ENCODE measurements at places on chromosomes 5 and 9.

GRCh38 chr9:88953381-88954029, 37.8 kb upstream of the S1PR3 start:
- DNase-seq: no peak

DNA sequence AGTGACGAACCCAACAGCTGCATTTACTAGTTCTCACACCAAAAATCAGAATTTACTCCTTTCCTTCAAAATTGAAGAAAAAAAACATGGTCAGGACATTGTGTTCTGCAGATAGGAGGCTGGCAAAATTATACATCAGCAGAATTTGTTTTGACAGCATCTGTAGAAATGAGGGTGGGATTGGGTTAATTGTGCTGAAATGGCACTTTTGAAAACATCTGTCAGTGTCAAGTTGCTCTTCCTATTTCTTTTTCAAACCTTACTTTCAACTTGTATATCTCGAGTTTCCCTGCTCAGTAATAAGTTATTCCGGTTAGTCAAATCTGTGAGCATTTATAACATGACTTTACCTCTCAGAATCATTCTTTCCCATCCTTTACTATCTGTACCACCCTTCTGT, 19.8 kb downstream of the WDR36 start:
- DNase-seq: no peak

DNA sequence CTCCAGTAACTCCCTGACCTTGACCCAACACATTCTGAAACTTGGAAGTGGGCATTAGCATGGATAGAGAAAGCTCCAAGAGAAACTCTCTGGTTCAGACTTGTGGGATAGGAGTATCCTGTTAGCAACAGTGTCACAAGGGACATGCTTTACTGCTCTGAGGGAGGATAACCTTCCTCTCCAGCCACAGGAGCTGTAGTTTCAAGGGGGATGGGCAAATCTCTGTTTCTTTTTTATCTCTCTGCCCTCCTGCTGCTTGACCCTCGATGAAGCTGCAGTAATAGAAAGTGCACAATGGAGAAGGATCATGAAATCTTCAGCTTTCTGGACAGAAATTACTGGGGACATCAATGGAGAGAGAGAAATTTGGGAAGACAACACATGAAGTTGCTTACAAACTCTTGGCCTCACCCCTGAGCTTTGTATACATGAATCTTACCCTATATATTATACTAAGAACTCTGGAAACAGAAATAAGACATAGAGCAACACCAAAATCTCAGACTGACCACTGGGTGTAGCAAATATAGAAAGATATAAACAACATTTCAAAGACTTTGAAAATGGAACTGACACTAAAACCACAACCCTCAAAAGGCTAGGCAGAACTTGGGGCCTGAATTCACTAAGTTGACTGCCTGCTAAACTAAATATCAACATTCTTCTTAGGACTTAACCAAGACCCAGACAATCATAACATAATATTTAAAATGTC, 471.0 kb upstream of the MEF2C start:
- no peak for DNase-seq

DNA sequence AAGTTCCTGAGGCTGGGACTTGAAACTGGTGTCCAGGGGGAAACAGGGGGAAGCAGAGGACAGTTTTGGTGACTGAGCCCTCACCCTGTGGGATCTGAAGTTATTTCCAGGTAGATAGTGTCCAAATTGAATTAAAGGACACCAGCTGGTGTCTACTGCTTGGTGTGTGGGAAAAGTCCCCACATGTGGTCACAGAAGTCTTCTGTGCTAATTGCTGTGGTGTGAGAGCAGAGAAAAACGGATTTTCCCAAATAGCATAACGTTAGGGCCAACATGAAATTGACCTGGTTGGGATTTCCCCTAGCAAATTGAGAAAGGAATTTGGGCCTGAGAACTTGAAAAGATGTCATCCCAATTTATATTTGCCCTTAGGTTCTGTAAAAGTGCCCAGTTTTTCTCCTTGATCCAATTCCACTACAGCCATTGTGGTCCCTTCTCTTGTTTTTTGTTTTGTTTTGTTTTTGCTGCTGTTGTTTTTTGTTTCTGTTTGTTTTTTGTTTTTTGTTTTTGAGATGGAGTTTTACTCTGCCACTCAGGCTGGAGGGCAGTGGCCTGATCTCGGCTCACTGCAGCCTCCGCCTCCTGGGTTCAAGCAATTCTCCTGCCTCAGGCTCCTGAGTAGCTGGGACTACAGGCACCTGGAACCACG, 5.6 kb upstream of the STARD4 start:
- no peak for DNase-seq

DNA sequence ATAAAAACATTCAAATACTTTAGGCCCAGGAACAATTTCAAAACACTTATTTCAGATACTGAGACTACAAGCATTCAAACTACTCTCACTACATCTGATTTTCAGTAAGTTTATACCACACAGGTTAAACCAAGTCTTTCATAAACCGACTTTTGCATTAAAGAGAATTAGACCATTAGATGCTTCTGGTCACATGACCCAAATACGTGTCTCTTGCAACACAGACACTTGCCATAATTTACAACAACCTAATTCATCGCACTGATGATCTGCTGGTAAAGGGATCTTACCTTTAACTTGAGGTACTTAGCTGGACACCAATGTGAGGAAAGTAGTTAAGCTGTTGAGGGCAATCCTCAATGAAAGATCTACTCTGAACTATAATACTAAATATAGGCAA, 3.2 kb downstream of the HNRNPH1 start:
- DNase-seq: no peak

GRCh38 chr9:8674536-8674935, 875.0 kb upstream of the DMAC1 start:
- DNase-seq: no peak

DNA sequence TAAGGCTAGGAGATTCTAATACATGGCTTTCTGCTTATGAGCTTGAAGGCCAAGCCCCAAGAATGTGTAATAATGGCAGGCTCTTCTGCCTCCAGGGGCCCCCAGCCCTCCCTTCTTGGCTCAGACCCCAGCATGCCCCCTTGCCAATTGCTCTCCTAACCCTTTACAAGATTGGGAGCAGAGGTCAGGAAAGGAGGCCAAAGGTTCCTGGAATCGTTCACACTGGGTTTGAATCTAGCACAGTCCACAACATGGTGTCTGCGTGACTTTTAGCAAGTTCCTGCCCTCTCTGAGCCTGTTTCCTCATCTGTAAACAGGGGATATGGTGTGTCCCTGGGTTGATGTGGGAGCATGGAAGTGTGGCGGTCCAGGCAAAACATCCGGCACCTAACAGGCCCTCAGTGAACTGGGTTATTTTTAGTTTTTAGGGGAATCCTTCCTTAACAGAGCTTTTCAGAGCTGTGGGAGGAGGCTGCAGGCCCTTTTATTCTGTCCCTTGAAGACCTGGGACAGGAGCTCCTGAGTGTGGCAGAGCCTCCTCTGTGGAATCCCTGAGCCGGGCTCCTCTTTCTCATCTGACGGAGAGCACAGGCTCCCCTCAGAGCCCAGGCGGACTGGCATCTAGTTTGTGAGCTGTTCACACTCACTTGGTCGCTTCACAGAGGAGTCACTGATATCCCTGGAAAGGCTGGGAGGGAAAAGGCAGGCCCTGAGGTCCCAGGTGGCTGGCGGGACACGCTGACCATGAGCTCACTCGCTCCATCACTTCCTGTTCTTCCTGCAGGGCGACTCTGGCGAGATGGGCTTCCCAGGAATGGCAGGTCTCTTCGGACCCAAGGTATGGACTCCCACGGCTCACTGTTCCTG, 23.4 kb upstream of the ORM1 start:
- DNase-seq: no peak

DNA sequence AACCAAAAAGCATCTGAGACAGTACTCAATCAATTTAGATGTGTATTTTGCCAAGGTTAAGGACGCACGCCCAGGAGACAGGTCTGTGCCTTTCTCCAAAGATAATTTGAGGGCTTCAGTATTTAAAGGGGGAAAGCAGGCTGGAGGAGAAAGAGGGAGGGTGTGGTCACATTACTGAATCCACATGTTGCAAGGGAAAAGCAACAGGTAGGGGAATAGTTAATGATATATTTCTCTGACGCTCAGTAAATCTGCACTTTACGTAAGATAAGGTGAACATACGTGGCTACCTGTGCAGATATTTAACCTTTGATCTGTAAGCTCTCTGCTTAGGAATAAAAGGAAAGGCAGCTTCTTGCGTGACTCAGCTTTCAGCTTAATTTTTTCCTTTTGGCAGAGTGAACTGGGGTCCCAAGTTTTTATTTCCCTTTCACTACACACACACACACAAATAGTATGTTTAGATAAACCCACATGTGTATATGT, 443.4 kb downstream of the NTRK2 start:
- DNase-seq: no peak

GRCh38 chr5:180391276-180391675, 38.1 kb upstream of the GFPT2 start:
- no peak for DNase-seq

- DNase-seq: no peak
Observed at GRCh38 chr9:88753691-88754367, 218.9 kb downstream of the NXNL2 start.

DNA sequence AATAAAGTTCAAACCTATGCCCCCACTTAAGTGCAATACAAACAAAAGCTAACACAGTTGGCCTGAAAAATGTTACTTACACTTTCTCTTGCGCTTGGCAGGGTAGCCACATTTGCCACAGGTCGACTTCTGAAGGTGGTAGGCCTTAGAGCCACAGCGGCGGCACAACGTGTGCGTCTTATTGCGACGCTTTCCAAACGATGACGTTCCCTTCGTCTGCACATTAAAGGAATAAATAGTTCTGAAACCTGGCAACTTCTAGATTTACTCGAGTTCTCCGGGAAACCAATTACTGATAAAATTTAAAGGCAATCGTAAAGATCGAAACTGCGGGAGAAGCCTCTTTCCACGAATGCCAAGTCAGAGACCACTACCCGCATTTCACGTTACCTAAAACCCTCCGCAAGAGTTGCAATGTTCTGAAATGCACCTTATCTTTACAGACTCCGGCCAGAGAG, 602 bp downstream of the RPL37 start:
- no peak for DNase-seq

DNA sequence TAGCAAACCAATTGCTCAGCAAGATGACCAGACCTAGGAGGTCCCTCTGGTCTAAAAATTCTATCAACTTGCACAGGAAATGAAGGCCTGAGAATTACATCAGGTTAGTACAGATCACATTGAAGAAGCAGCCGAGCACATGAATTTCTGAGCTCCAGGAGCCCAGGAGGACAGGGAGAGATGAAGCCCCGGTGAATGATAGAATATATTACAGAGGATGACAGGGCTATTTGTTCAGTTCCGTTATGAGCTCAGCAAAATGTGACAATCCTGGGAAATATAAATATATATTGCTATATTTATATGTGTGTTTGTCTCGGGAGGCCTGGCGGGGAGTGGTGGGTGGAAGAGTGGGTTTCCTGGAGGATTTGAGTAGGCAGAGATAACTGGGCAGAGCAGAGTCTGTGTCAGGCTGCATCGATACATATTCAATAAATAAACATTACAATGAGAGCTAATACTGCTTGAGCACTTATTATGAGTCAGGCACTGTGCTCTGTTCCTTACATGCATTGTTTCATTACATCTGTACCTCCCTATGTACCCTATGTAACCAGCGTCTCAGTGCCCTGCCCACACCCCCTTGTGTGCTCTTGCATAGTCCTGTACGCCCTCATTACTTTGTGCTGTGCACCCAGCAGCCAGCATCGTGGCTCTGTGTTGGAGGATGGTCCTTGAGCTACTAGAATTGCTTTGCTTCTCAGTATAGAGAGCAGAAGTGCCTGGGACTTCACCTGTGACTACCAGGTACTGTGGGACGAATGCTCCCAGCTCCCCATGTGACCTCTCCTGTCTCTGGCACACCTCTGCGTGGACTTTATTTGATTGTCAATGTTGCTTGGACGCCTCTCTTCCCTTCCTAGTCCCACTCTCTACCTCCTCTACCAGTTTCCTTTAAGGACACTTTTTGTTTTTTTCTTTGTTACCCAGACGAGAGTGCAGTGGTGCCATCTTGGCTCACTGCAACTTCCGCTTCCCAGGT, 58.1 kb upstream of the KLF9 start:
- DNase-seq: no peak

DNA sequence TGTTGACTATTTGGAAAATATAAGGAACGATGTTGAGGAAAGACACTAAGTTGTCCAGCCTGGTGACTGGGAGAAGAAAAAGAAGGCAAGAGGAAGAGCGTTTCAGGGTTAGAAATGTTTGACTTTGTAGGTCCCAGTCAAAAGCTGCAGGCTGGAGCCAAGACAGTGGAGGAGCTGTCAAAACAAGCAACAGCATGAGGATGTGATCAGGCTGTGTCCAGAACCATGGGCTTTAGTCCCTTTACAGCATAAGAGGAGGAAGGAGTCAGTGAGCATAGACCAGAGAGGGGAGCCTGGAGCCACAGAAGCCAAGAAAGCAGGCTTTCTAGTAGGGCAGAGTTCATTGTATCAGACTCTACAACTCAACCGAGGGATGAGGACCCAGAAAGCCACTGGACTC, 658.5 kb downstream of the BNC2 start:
- DNase-seq: no peak

GRCh38 chr9:120933310-120934055, 6.9 kb upstream of the TRAF1 start:
- no peak for DNase-seq

- no peak for DNase-seq
Observed at GRCh38 chr9:111095441-111095840, 57.2 kb upstream of the LPAR1 start.

DNA sequence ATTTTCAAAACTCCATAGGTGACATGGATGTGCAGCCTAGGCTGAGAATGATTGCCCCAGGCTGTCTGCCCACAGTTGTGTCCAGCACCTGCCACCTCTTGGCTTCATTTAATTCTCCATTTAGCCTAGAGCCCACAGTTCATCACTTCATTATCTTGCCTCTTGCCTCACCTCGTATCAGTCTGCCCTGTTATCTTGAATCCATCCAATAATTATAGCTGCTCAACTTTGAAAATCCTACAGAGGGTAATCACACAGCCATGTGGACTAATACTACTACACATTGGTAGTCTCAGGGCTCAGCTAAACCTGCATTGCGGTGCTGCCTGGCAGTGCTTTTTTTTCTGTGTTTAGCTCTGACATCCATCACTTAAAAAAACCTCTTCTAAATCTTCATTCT, 7.4 kb downstream of the UGCG start:
- no peak for DNase-seq

DNA sequence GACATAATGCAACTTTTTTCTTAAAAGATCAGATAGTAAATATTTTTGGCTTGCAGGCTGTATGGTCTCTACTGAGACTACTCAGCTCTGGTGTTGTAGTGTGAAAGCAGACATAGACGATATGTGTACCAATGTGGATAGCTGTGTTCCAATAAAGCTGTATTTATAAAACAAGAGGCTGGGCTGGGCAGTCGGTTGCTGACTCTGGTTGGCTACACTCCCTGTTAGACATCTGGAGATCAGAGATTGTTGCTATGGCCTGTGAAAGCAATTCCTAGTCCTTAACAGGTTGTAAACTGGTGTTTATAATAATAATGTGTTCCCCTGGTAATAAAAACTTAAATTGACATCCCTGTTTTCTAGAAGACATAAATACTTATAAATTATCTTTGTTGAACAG, 24.4 kb upstream of the SCAMP1 start:
- DNase-seq: no peak

DNA sequence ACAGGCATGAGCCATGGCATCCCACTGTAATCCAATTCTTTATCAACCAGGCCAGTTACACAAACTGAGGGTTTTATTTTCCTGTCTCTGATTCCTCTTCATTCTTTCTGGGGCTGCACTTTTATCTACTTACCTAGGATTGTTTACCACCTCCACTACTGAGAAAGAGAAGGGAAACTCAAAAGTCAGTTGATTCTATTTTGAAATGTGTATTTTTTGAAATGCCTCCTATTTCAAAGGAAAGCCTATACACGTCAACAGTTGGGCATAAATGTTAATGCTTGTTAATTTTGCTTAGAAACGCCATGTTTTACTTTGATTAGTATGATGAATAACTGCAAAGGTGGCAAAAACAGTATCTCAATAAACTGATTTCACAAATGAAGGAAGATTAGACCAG, 92.5 kb downstream of the MLLT3 start:
- DNase-seq: no peak

All from hepatic stellate cell (primary cell).